Globus pallidus (tissue), 1 donor: ENCODE measurements at places on chromosomes 2 and 18.

DNA sequence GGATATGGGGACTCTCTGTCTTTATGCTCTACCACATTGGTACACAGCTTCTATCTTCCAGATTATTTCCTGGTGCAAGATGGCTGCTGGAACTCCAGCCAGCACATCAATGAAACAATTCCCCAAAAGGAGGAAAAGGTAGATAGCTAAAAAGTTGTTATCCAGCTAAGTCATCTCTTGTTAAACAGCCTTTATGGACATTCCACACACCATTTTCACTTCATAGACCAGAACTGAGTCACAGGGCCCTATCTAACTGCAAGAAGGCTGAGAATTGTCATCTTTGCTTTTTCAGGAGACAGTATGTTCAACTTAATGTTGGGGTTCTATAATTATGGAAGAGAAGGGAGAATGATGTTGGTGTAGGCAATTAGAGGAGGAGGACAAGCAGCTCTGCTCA is 133.3 kb upstream of the NOSTRIN start:
- DNase-seq = no peak

- no peak for DNase-seq
These were observed 235.2 kb downstream of the TDRD15 start for GRCh38 chr2:21358976-21359375.

DNA sequence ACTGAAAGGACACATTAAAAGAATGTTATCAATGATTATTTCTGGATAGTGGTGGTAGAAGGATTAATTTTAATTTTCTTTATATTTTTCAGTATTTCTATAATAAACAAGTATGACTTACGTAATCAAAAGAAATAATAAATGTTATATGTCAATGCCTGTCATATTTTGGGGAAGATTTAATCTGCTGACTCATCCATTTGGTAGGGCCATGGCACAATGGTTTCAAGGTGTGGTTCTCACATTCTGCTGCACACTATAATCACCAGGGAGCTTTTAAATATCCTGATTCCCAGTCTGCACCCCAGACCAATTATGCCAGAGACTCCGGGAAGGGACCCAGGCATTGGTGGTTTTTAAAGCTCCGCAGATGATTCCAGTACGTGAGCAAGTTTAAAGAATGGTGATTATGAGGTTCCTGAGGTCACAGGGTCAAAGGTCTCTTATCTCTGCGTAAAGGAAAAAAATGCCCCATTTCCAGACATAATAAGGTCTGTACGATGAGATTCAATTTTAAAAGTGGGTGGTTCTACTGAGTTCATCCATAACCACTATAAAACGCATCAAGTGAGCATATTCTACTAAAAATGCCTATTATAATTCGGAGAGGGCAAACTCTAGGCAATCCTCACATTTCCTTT is 27.2 kb downstream of the WIPF1 start:
- DNase-seq = no peak

DNA sequence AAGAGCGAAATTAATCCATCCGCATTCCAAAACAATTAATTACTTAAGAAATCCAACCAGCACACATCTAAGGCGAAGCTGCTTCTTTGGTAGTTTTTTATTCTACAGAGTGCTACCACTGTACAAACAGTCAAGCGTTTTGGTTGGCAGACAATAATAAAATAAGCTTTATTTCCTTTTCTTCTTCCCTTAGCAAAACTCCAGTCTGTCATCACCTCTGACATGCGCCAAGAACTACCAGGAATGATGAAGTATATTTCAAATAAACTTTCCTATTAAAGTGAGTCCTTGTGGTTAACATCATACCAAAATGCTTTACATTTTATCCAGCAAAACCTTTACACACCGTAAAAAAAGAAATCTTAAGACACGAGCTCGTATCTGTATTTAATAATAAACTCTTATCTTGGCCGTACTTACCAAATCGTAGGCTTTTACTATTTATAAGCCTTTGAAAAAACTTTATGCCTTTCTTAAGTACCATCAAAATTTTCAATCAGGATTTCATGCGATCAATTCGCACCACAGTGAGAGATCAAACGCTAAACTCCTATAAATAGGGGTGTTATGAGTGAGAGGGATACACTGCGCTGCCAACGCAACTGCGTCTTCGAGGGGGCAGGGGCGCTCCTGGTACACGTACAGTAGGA is 1.3 kb downstream of the ATL2 start:
- no peak for DNase-seq

GRCh38 chr2:145538661-145539350 is 1018.9 kb upstream of the ZEB2 start:
- DNase-seq = no peak

DNA sequence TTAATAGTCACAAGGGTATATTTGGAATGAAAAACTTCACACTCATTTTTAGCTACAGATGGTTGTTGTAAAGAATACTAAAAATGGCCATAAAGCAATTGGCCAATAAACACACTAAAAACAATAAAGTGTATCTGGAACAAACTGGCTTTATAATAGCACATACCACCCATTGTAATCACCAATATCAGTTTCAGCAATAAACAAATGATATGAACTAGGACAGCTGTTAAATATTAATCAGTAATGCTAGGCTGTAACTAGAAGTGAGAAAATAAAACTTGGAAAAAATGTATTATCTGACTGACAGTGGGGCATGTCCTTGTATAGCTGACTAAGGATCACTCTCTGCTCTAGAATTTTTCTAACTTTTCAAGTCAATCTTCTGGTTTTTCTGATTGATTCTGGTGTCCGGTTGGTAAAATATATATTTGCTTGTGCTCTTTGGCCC is 312.5 kb downstream of the RND3 start:
- DNase-seq = no peak
